ENCODE measurements at places on chromosomes 1 and 21. TPM values are rescaled to one million over a fixed set of nuclear protein-coding genes. Genes with fewer than 3 reads are reported as not detected.

OLFML2B gene
- polyA plus RNA-seq = 1.3 TPM

INKA2 gene
- polyA plus RNA-seq = 2.2 TPM

CYP4A11 gene
- polyA plus RNA-seq = 0.16 TPM

GPR25 gene
- polyA plus RNA-seq = not detected

B3GALT5 gene
- polyA plus RNA-seq = 11.6 TPM
